ENCODE measurements at places on chromosomes 1 and 21.

- no peak for DNase-seq
Observed at GRCh38 chr1:7382971-7383370, 388.1 kb upstream of the VAMP3 start.

GRCh38 chr1:206812471-206812870 is 40.2 kb upstream of the IL10 start:
- no peak for DNase-seq

- DNase-seq: no peak
Observed at GRCh38 chr21:38470755-38471154, 27.5 kb downstream of the ERG start.

GRCh38 chr1:31727195-31727594 is 23.4 kb upstream of the COL16A1 start:
- no peak for DNase-seq

All from frontal cortex (tissue), 4 donors.